Natural killer cell treated with Interleukin-12 subunit alpha and Interleukin-12 subunit beta and Interleukin-15 and Interleukin-18, amount 100 ng/mL, for 72 hours (primary cell): ENCODE measurements at places on chromosomes 3 and 15. TPM values are rescaled to one million over a fixed set of nuclear protein-coding genes. Genes with fewer than 3 reads are reported as not detected.

GRCh38 chr3:170808041-170808440 is 62.0 kb downstream of the RPL22L1 start:
- H3K27ac ChIP-seq, result no peak overlapping the region
- no peak overlapping the region for H3K4me3 ChIP-seq
- no peak for DNase-seq
- H3K4me1 ChIP-seq, result peaks cover 4% of the 10 kb centered on the region
- H3K27me3 ChIP-seq, result peaks cover 16% of the 10 kb centered on the region

- peaks cover 24% of the 10 kb centered on the region for H3K27me3 ChIP-seq
- H3K36me3 ChIP-seq, result no peaks in the 10 kb centered on the region
- no peak overlapping the region for H3K27ac ChIP-seq
- no peaks in the 10 kb centered on the region for H3K4me1 ChIP-seq
Observed at GRCh38 chr15:93477721-93478120, 388.7 kb upstream of the RGMA start.

CDCP1 gene
- 0.29 TPM for total RNA-seq

KLF15 gene
- 0.26 TPM for total RNA-seq

- peaks cover 6% of the 10 kb centered on the region for H3K36me3 ChIP-seq
- no peak overlapping the region for H3K27ac ChIP-seq
- H3K4me3 ChIP-seq, result no peak overlapping the region
- H3K27me3 ChIP-seq, result no peaks in the 10 kb centered on the region
- H3K4me1 ChIP-seq, result no peaks in the 10 kb centered on the region
- DNase-seq, result no peak
Observed at GRCh38 chr3:60932643-60933042, 318.6 kb downstream of the FHIT start.

DNA sequence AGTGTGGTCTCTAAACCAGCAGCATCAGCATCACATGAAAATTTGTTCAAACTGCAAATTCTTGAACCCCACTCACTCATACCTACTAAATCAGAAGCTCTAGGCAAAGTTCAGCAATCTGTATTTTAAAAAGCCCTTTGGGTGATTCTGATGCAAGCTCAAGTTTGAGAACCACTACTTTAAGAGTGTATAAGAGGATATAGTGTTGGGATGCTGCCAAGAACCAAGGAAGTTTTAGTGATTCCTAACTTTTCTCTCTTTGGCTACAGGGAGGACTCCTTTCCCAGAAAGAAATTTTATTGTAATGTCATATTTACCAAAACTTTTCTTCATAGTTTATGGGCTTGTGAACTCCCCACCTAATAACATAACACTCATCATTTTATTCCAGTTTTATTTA is 422.2 kb downstream of the TBC1D5 start:
- H3K27me3 ChIP-seq, result no peaks in the 10 kb centered on the region
- H3K36me3 ChIP-seq, result no peaks in the 10 kb centered on the region
- DNase-seq, result no peak
- peaks cover 18% of the 10 kb centered on the region for H3K4me1 ChIP-seq

- no peak overlapping the region for H3K27ac ChIP-seq
- H3K27me3 ChIP-seq, result no peaks in the 10 kb centered on the region
- H3K4me3 ChIP-seq, result no peak overlapping the region
- no peak for DNase-seq
- H3K36me3 ChIP-seq, result no peaks in the 10 kb centered on the region
Observed at GRCh38 chr3:82957696-82958095, 1196.3 kb upstream of the GBE1 start.

SLC25A26 gene
- total RNA-seq, result 22.3 TPM

DNA sequence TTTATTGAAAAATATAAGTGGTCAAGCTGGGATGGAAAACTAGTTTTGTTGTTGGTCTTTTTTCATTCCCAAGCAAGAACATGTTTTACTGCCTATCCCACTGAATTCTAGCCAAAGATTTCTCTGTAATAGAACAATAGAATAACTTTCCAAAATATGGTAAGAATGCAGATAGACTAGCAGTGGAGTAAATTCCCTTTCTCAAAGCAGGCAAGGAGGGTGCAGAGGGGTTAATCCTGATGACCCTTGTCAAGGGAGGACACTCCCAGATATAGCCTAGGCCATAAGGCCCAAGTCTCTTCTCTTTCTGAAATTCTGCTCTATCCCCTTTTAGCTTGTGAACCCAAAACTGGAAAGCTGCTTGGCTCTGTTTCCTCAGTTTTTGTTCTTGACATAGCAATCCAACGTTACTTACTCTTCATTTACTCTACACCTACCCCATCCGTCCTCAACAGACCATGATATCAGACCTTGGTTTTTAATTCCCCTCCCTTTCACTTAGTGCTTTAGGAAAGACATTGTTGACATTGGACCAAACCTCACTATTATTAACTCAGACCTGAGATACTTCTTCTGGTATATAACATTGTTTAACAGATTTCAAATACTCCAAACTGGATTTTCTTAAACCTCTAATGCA is 453.6 kb upstream of the THBS1 start:
- no peak for DNase-seq
- no peaks in the 10 kb centered on the region for H3K36me3 ChIP-seq
- H3K4me1 ChIP-seq, result no peaks in the 10 kb centered on the region
- no peak overlapping the region for H3K4me3 ChIP-seq

DNA sequence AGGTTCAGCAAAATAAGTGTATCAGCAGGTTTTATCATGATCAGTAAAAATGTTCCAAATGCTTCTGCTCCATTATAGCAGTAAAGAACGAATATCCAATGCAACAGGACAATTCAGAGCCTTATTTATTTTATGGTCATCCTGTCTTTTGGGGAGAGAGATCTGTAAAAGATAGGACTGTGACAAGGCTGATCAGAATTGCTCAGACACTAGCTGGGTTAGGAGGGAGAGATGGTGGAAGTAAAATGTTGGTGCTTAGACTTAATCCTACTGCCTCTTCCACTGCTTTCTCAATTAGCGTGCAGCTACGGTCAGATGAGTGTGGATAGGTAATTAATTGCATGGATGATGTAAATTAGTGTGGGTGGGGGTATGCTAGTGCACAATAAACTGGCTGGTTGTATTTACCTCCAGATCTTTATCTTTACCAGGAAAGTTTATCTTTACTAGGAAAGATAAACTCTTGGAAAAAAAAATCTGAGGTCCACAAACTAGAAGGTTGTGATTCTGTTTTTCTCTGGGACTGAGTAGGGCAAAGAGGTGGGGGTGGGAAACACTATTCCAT is 2.2 kb downstream of the EID1 start:
- H3K4me3 ChIP-seq, result peak overlapping the region; percentile 100
- H3K4me1 ChIP-seq, result peaks cover 21% of the 10 kb centered on the region
- no peak for DNase-seq
- H3K27ac ChIP-seq, result no peak overlapping the region
